CD4-positive, alpha-beta T cell treated with Interferon gamma for 1 hour (primary cell): ENCODE measurements at places on chromosomes 6 and 20.

DNA sequence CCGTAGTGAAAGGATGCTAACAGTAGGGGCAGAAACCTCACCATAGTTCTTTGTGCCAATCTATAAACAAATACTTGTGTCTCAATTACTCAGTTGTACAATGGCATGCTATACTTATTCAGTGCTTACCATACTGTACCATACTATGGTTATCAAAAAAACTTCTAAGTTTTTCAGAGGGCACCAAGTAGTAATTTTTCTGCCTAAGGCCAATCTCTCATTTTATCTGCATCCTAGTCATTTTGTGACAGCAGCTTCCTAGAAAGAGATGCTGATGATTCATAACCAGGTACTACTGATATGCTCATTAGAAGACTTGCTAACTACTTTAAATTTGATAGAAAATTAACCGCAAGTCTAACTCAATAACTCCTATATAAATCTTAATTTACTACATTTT is 42.9 kb downstream of the TMEM244 start:
- no peak for DNase-seq

DNA sequence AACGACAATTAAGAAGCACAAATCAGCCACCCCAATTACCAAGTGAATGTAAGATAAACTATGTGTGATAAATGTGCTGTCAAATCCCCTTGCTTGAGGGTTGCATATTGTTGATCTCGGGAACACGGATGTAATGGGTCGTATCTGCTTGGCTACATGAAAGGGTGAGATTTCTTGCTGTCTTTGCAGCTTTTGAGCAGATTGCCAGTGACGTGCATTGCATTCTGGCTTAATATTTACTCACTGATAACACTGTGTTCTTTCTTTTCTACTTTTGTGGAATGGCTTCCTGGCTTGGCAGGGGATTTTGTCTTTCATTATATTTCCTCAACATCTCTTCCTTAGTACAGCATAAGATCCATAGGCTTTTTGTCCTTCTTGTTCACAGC is 10.5 kb upstream of the FAM210B start:
- DNase-seq, result no peak

GRCh38 chr20:41524980-41525613 is 93.1 kb downstream of the CHD6 start:
- DNase-seq, result no peak

GRCh38 chr6:43505718-43506117 is 4.4 kb downstream of the LRRC73 start:
- DNase-seq, result no peak

GRCh38 chr20:48270885-48271284 is 485.6 kb upstream of the SULF2 start:
- no peak for DNase-seq

DNA sequence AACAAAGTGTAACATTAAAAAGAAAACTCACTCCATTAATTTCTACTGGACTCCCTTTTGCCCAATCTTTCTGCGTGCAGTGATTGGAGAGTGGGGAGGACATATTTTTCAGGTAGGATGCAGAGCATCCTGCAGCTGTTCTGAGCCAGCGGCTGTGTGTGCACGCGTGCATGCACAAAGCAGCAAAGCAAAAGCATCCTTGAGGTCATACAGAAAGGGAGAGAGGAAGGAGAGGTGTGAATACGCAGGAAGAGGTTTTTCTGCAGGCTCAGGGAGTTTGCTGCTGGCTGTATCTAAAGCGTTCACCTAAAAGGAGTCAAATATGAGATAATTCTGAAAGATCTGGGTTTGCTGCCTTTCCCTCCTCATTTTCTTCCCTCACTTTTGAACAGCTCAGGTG is 108.4 kb downstream of the HUS1B start:
- no peak for DNase-seq

- no peak for DNase-seq
These were observed 1304.6 kb downstream of the EPHA7 start for GRCh38 chr6:92114797-92115196.

- DNase-seq, result no peak
These were observed 536 bp upstream of the RAET1G start for GRCh38 chr6:149923327-149923986.

DNA sequence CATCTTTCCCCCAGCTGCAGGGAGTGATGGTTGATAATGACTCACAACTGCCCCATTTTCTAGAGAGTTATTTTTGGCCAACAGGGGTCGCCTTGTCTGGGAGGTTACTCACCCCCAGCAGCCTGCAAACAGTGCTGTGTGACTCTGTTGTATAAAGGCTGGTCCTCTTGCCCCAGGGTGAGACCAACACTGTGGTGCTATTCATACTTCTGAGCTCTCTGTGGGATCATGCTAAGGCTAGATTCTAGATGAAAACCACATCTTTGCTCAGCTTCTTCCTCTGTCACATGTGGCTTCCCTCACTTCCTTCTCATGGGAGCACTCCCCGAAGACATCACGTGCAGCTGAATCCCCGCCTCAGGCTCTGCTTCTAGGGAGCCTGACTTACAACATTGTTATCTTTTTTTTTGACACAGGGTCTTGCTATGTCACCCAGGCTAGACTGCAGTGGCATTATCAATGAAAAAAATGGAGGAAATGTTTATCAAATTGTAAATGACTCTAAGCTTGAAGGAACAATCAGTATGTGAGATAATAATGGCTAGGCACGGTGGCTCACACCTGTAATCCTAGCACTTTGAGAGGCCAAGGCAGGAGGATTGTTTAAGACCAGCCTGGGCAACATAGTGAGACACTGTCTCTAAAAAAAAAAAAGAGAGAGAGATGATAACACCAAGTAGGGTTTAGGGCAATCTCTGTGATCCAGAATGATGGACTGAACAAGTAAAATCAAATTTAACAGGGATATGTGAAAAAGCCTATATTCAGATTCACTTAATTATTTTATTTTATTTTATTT is 55.7 kb upstream of the SLC23A2 start:
- DNase-seq, result peak; percentile 76

GRCh38 chr6:7254980-7255835 is 57.8 kb downstream of the SSR1 start:
- DNase-seq, result no peak

DNA sequence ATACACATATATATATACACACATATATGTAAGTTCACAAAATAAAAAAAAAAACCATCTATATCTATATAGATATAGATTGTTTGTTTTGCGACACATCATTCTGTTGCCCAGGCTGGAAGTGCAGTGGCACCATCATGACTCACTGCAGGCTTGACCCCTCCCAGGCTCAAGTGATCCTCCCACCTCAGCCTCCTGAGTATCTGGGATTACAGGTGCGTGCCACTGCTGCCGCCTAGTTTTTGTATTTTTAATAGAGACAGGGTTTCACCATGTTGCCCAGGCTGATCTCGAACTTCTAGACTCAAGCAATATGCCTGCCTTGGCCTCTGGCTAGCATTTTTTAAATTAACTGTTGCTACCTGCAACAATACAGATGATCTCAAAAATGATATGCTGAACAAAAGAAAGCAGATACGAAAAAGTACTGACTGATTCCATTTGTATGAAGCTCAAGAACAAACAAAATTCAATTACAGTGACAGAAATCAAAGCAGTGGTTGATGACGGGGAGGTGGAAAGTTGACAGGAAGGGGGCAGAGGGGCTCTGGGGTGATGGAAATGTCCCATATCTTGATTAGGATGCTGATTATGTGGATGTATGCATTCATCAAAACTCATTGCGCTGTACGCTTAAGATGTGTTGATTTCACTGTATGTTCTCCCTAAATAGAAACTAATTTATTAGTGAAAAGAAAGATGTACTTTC is 49.6 kb downstream of the ATXN1 start:
- DNase-seq, result peak; percentile 78

- DNase-seq, result no peak
These were observed 74.8 kb upstream of the MBOAT1 start for GRCh38 chr6:20286968-20287565.

DNA sequence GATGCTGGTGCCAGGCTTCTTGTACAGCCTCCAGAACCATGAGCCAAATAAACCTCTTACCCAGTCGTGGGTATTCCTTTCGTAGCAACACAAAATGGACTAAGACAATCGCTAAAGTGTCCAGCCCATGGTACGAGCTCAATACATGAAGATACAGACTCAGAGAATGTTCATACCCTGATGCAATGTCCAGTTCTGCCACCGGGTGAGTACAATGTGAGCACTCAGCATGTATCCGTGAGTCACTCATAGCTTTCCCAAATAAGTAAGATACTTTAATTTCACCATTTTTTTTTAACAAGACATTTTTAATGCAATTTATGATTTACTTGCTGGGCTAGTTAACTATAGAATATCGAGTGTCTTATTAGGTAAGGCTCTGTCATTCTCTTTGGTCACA is 26.7 kb upstream of the PDE10A start:
- no peak for DNase-seq

GRCh38 chr6:30761791-30762429 is 17.6 kb upstream of the IER3 start:
- no peak for DNase-seq

DNA sequence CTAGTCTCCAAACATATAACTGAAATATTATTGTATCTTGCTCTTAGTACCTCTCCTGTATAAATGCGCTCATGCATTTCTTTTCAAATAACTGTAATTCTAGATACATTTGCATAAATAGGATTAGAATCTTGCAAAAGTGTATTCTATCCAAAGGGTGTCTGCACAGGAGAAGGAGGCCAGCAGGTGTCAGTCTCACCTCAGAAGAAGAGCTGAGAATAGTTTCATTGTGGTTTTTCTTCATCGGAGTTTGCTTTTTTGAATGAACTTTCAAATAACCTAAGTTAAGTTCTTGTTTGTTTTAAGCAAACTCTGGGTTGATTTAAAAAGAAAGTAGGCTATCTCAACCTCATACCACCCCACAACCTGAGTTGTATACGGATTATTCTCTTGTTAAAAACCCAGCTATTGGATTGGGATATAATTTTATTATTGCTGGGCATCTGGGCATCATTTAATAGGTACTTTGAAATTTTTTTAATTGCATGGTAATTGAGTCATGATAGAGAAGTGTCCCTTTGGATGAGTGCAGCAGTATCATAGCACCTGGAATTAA is 125.0 kb upstream of the MLIP start:
- no peak for DNase-seq

- DNase-seq, result no peak
These were observed 6.4 kb downstream of the ACSS1 start for GRCh38 chr20:25051386-25052155.
